ENCODE measurements at places on chromosomes 12 and 14. TPM values are rescaled to one million over a fixed set of nuclear protein-coding genes. Genes with fewer than 3 reads are reported as not detected.

Gene ABHD12B
- not detected for total RNA-seq

Gene PROX2
- total RNA-seq: not detected

Gene PPTC7
- total RNA-seq: 18.2 TPM

Gene RTN1
- not detected for total RNA-seq

- peaks cover 8% of the 10 kb centered on the region for H3K4me1 ChIP-seq
- H3K27me3 ChIP-seq: no peaks in the 10 kb centered on the region
- H3K36me3 ChIP-seq: no peaks in the 10 kb centered on the region
- no peak overlapping the region for H3K4me3 ChIP-seq
- no peak overlapping the region for H3K27ac ChIP-seq
Observed at GRCh38 chr12:75779891-75780496, 251.6 kb downstream of the PHLDA1 start.

- H3K4me3 ChIP-seq: no peak overlapping the region
- no peaks in the 10 kb centered on the region for H3K36me3 ChIP-seq
- no peak overlapping the region for H3K27ac ChIP-seq
- H3K27me3 ChIP-seq: no peaks in the 10 kb centered on the region
Observed at GRCh38 chr12:62532333-62532732, 65.7 kb downstream of the MON2 start.

- no peaks in the 10 kb centered on the region for H3K4me1 ChIP-seq
- no peak overlapping the region for H3K4me3 ChIP-seq
- no peaks in the 10 kb centered on the region for H3K27me3 ChIP-seq
- DNase-seq: no peak
- no peak overlapping the region for H3K27ac ChIP-seq
Observed at GRCh38 chr12:49672301-49673217, 34.6 kb downstream of the FMNL3 start.
